ENCODE measurements at places on chromosomes 1 and 21.

GRCh38 chr1:79811173-79811572 is 804.6 kb upstream of the ADGRL4 start:
- H3K27ac ChIP-seq = no peak overlapping the region
- H3K4me1 ChIP-seq = no peaks in the 10 kb centered on the region
- no peak for DNase-seq
- H3K27me3 ChIP-seq = no peaks in the 10 kb centered on the region
- no peak overlapping the region for H3K4me3 ChIP-seq

DNA sequence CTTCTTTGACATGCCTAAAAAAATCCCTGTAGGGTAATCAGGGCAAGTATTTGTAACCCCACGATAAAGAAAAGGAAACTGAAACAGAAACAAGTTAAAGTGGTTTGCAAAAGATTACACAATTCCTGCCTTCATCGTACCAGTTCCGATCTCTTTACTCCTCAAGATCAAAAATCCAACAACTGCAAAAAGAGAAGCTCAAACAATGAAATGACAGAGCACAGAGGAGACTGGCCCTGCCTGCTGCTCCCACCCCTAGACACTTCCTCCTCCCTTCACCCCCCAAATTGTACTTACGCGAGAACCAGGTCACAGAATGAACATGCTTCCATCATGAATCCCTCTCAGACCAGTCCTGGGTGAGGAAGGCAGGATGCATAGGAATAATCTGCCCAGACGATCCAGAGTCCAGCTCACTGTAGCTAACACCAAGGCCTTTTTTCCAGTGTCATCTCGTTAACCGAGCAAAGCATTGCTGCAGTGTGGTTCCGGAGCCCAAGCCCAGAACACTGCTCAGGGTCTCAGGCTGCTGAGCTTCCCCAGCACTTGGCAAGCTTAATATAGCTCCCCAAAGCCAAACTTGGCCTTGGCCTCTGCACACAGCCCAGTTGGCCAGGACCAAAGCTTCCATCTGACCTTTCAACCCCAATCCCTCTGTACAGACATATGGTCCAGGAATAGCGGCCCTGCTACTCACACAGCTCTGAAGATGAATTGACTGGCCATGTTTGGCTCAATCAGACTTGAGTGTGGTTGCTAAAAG is 20.3 kb downstream of the RXRG start:
- H3K4me3 ChIP-seq = peak overlapping the region; percentile 47
- peaks cover 31% of the 10 kb centered on the region for H3K4me1 ChIP-seq
- DNase-seq = no peak

GRCh38 chr21:44670642-44671432 is 4.1 kb upstream of the KRTAP12-2 start:
- DNase-seq = no peak
- no peaks in the 10 kb centered on the region for H3K36me3 ChIP-seq
- no peaks in the 10 kb centered on the region for H3K4me1 ChIP-seq
- H3K27me3 ChIP-seq = no peaks in the 10 kb centered on the region

DNA sequence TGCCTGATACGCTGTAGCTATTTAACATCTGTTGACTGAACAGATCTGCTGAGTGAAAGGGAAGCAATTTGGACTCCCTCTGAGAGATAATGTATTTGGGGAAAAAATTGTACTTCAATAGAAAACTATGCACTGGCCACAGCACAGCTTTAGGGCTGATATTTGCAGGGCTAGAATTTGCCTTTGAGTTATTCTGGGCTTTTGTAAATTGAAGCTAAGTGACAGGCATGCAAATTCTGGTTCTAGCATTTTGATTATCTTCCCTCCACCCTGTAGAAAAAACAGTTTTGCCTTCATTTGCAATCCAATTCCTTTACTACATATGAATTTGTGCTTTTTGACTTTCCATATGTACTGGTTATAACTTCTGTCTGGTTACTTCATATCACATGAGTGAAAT is 7.9 kb downstream of the KYAT3 start:
- H3K4me3 ChIP-seq = no peak overlapping the region
- peak overlapping the region; percentile 77 for H3K27ac ChIP-seq
- peaks cover 20% of the 10 kb centered on the region for H3K4me1 ChIP-seq
- no peaks in the 10 kb centered on the region for H3K27me3 ChIP-seq
- DNase-seq = no peak

- no peaks in the 10 kb centered on the region for H3K36me3 ChIP-seq
- H3K27me3 ChIP-seq = no peaks in the 10 kb centered on the region
- H3K4me3 ChIP-seq = no peak overlapping the region
- no peak for DNase-seq
- peak overlapping the region; percentile 84 for H3K27ac ChIP-seq
Observed at GRCh38 chr1:8396786-8397406, 79.0 kb downstream of the SLC45A1 start.

- H3K27ac ChIP-seq = no peak overlapping the region
- no peak for DNase-seq
- H3K4me1 ChIP-seq = no peaks in the 10 kb centered on the region
- no peaks in the 10 kb centered on the region for H3K36me3 ChIP-seq
Observed at GRCh38 chr1:157849229-157849875, 7.7 kb upstream of the CD5L start.

- H3K4me1 ChIP-seq = peaks cover 6% of the 10 kb centered on the region
- H3K36me3 ChIP-seq = no peaks in the 10 kb centered on the region
- peak overlapping the region; percentile 89 for H3K27ac ChIP-seq
- no peak for DNase-seq
Observed at GRCh38 chr1:13582713-13583443, 754 bp upstream of the PDPN start.

DNA sequence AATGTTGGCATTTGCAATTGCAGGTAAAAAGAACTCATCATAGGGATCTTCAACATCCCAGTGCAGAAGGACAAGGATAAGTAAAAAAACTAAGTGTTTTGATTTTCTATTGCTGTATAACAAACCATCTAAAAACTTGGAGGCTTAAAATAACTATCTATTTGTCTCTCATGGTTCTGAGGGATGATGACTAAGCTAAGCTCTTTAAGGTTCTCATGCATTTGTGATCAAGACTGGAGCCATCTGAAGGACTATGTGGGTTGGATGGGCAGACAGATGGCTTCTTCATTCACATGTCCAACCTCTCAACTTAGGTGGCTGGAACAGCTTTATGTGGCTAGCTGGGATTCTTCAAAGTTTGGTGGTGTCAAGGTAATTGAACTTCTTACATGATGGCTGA is 51.5 kb downstream of the RPL5 start:
- H3K27ac ChIP-seq = no peak overlapping the region
- no peaks in the 10 kb centered on the region for H3K36me3 ChIP-seq
- no peaks in the 10 kb centered on the region for H3K4me1 ChIP-seq
- DNase-seq = no peak

GRCh38 chr1:192610112-192610889 is 25.6 kb upstream of the RGS13 start:
- no peak overlapping the region for H3K27ac ChIP-seq
- no peak for DNase-seq
- H3K36me3 ChIP-seq = no peaks in the 10 kb centered on the region

- H3K27ac ChIP-seq = no peak overlapping the region
- no peaks in the 10 kb centered on the region for H3K36me3 ChIP-seq
- no peaks in the 10 kb centered on the region for H3K27me3 ChIP-seq
- H3K4me3 ChIP-seq = no peak overlapping the region
Observed at GRCh38 chr21:17476006-17476405, 36.8 kb upstream of the CXADR start.

DNA sequence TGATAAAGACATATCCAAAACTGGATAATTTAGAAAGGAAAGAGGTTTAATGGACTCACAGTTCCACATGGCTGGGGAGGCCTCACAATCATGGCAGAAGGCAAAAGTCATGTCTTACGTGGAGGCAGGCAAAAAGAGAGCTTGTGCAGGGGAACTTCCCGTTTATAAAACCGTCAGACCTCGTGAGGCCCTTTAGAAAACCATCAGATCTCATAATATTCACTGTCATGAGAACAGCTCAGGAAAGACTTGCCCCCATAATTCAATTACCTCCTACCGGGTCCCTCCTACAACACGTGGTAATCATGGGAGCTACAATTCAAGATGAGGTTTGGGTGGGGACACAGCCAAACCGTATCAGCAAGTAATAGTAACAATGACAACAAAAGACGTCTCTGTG is 88.2 kb upstream of the SLC25A33 start:
- H3K27ac ChIP-seq = peak overlapping the region; percentile 10
- DNase-seq = no peak
- H3K4me1 ChIP-seq = peaks cover 15% of the 10 kb centered on the region

- H3K4me3 ChIP-seq = no peak overlapping the region
- H3K27me3 ChIP-seq = no peaks in the 10 kb centered on the region
- no peak for DNase-seq
- H3K27ac ChIP-seq = no peak overlapping the region
- H3K4me1 ChIP-seq = no peaks in the 10 kb centered on the region
Observed at GRCh38 chr1:18197299-18197698, 89.7 kb downstream of the IGSF21 start.

GRCh38 chr21:35521852-35522505 is 472.9 kb upstream of the RUNX1 start:
- H3K27me3 ChIP-seq = no peaks in the 10 kb centered on the region
- H3K4me3 ChIP-seq = no peak overlapping the region
- no peaks in the 10 kb centered on the region for H3K4me1 ChIP-seq
- H3K36me3 ChIP-seq = no peaks in the 10 kb centered on the region
- DNase-seq = no peak
- no peak overlapping the region for H3K27ac ChIP-seq

- peaks cover 45% of the 10 kb centered on the region for H3K4me1 ChIP-seq
- peaks cover 10% of the 10 kb centered on the region for H3K36me3 ChIP-seq
- H3K4me3 ChIP-seq = peak overlapping the region; percentile 68
- H3K27me3 ChIP-seq = no peaks in the 10 kb centered on the region
- peak overlapping the region; percentile 93 for H3K27ac ChIP-seq
Observed at GRCh38 chr1:226736908-226737818, 1.9 kb downstream of the ITPKB start.

GRCh38 chr1:36735939-36736730 is 253.4 kb upstream of the CSF3R start:
- H3K4me3 ChIP-seq = no peak overlapping the region
- no peak for DNase-seq
- no peak overlapping the region for H3K27ac ChIP-seq
- H3K27me3 ChIP-seq = peaks cover 90% of the 10 kb centered on the region
- no peaks in the 10 kb centered on the region for H3K36me3 ChIP-seq

- peaks cover 6% of the 10 kb centered on the region for H3K4me1 ChIP-seq
- peaks cover 68% of the 10 kb centered on the region for H3K36me3 ChIP-seq
- no peaks in the 10 kb centered on the region for H3K27me3 ChIP-seq
Observed at GRCh38 chr1:43447891-43448708, 5.6 kb downstream of the HYI start.

DNA sequence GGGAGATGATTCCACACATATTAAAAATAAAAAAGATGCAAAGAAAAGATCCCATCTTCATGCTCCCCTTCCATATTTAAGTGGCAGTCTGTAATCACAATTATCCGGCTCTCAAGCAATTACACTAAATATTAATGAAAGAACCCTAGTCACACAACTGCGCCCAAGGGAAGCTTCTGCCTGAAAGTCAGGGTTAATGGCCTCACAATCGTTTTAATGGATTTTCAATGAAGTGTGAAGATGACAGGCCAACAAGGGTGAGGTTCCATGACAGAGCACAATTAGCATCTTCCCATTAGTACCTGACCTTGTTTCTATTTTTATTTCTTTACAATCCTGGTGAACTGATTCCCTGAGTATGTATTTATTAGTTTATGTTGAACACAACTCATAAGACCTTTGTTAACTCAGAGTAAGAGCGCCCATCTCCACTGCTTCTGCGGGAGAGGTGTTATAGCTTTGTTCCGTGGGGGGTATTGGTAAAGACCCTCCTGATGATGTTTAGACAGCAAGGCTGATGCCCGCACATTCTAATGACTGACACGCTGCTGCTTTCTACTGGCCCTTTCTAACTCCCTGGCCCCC is 80.9 kb downstream of the IER5 start:
- H3K4me1 ChIP-seq = peaks cover 5% of the 10 kb centered on the region
- H3K4me3 ChIP-seq = no peak overlapping the region
- H3K36me3 ChIP-seq = no peaks in the 10 kb centered on the region
- no peak overlapping the region for H3K27ac ChIP-seq
- H3K27me3 ChIP-seq = no peaks in the 10 kb centered on the region

- peak overlapping the region; percentile 29 for H3K4me3 ChIP-seq
- H3K36me3 ChIP-seq = no peaks in the 10 kb centered on the region
Observed at GRCh38 chr1:198641966-198642668, 3.3 kb downstream of the PTPRC start.

GRCh38 chr1:22408230-22408629 is 43.4 kb upstream of the ZBTB40 start:
- DNase-seq = no peak
- no peaks in the 10 kb centered on the region for H3K4me1 ChIP-seq
- H3K27me3 ChIP-seq = no peaks in the 10 kb centered on the region
- H3K36me3 ChIP-seq = no peaks in the 10 kb centered on the region

- no peak overlapping the region for H3K4me3 ChIP-seq
- peaks cover 8% of the 10 kb centered on the region for H3K27me3 ChIP-seq
- no peaks in the 10 kb centered on the region for H3K4me1 ChIP-seq
- no peak for DNase-seq
Observed at GRCh38 chr1:154851392-154852177, 18.5 kb downstream of the KCNN3 start.

GRCh38 chr1:54290506-54291184 is 90.7 kb downstream of the MRPL37 start:
- H3K27ac ChIP-seq = peak overlapping the region; percentile 71
- no peak for DNase-seq
- H3K27me3 ChIP-seq = no peaks in the 10 kb centered on the region
- H3K36me3 ChIP-seq = no peaks in the 10 kb centered on the region
- peaks cover 40% of the 10 kb centered on the region for H3K4me1 ChIP-seq

DNA sequence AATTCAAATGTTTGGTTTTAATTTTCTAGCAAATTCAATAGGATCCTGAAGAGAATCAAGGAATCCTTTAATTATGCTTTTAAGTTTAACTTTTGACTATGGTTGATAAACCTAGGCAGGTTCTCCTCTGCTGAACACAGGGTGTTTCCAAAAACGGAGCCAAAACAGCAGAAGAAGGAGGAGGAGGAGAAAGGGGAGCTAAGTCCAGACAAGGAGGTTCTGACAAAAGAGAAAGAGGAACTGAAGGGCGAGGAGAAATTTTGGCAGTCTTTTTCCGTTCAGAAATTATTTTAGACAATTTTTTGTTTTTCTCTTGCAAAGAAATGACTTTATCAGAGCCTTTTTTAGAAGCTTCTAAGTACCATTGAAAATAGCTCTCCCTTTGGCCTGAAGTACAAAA is 33.2 kb upstream of the FNBP1L start:
- no peak overlapping the region for H3K4me3 ChIP-seq
- no peaks in the 10 kb centered on the region for H3K36me3 ChIP-seq
- DNase-seq = no peak

Data from esophagus squamous epithelium (tissue), 5 donors.